ENCODE measurements at places on chromosomes 2 and 18.
A peak's percentile ranks its signal among the peaks of the same experiment; 100 is the strongest.

- DNase-seq = no peak
Measured at GRCh38 chr18:32383050-32383819, 87.4 kb downstream of the GAREM1 start.

GRCh38 chr2:46077522-46078107 lies 219.6 kb upstream of the EPAS1 start:
- no peak for DNase-seq

- no peak for DNase-seq
Measured at GRCh38 chr2:219423652-219424377, 5.6 kb downstream of the DES start.

- DNase-seq = no peak
Measured at GRCh38 chr2:238816291-238816690, 31.6 kb upstream of the TWIST2 start.

GRCh38 chr18:49277395-49278036 lies 182.9 kb downstream of the DYM start:
- DNase-seq = no peak

DNA sequence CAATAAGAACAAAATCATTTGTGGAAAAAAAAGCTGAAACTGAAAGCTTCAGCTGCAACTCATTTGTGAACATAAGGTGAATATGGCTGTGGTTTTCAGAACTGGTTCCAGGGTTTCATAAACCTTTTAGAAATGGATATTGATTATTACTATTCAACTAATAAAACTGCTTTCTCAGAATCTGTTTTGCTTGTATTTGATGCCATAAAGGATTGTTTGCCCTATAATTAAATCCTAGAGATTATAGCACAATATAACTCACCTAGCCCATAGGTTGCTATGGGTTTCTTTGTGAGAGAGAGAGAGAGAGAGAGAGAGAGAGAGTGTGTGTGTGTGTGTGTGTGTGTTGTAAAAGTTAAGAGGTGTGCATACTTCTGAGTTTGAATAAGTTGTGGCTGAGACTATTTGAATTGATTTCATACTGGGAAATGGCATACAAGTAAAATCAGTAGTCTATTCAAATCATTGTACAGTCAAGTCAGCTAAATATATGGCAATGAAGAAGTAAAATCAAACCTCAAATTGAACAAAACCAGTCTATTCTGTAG lies 339.2 kb downstream of the ARHGAP15 start:
- no peak for DNase-seq

GRCh38 chr2:233823731-233824121 lies 30.6 kb downstream of the HJURP start:
- no peak for DNase-seq

DNA sequence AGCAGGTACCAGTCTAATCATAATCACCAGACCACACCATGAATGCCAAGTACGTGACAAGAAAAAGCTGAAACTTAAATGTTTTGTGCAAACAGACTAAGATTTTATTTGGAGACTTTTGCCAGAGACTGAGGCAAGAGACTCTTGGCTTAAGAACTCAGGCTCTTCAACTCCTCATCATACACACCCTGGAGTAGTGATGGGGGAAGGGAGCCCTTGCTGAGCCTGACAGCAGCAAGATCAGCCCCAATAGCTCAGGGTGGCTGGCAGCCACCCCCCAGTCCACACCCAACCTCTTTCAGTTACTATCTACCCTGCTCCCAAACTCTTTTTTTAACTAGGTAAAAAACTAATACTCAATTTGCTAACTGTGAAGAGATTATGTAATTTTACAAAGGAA lies 114.8 kb downstream of the CCBE1 start:
- no peak for DNase-seq

DNA sequence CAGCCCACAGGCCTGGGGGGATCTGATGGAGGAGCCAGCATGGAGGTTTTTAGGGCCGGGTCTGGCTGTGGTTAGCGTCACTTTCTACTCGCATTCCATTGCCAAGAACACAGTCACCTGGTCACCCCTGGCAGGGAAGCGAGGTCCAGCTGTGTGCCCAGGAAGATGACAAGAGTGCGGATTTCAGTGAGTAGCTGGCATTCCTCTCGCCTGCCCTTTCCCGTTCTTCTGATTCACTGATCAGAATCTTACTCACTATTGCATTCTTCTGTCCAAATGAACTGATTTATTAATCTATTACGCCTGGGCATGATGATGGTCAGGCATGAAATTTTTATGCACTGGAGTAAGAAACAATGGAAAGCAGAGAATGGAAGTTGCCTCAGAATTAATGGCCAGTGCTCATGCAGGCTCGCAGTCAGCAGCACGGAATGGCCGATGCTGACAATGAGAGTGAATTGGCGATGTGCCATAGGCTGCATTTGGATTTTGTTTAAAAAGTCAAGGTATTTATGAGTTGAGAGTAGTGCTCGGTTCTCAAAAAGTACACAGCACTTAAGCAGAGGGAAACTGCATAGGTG lies 76.4 kb upstream of the MGAT5 start:
- DNase-seq = no peak

DNA sequence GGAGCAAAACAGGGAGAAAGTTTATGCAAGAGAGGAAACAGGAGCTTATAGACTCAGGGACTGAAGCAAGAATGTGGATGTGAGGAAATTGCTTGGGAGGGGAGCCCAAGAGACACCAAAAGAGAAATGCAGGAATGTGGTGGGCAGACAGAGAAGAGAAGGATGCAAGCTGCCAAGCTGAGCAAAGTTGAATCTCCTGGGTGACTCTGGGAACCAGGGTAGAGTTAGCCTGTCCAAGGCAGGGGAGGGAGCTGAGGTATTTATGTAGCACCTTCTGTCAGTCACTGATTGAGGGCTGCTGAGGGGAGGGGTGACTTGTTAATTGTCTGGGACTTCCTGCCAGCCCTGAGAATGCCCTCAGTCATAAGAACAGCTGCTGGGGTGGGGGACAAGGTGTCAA lies 464.3 kb downstream of the NBAS start:
- no peak for DNase-seq

DNA sequence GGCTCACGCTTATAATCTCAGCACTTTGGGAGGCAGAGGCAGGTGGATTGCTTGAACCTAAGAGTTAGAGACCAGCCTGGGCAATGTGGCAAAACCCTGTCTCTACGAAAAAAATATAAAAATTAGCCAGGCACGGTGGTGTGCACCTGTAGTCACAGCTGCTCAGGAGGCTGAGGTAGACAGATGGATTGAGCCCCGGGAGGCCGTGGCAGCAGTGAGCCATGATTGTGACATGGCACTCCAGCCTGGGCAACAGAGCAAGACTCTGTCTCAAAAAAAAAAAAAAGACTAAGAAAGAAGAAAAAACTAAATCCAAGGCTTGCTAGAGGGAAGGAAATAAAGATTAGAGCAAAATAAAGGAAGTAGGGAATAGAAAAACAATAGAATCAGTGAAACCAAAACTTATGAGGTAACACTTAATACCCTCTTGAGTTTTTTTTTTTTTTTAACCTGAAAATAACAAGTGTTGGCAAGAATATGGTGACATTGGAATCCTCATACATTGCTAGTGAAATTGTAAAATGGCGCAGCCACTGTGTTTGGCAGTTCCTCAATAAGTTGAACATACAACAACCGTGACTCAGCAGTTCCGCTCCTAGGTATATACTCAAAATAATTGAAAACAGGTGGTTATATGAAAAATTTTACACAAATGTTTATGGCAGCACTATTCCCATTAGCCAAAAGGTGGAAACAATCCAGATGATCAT lies 85.2 kb downstream of the EML4 start:
- no peak for DNase-seq

DNA sequence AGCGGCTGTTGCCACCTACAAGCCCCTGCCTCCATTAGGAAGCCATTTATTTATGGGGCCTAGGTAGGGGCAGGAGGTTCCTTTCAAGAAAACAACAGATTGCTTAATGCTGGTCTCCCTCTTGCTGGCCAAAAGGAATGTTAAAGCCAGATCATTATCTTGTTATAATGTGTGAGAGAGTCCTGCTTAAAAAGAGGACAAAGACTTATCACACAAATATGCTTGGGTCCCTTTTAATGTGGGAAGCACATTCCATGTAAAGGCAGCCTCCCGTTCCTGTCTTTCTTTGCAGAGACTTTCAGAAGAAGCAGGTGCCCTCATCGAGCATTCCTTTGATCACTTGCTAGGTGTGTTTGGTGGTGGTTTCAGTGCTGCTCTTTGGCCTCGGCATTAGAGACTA lies 76.4 kb downstream of the AGAP1 start:
- DNase-seq = no peak

DNA sequence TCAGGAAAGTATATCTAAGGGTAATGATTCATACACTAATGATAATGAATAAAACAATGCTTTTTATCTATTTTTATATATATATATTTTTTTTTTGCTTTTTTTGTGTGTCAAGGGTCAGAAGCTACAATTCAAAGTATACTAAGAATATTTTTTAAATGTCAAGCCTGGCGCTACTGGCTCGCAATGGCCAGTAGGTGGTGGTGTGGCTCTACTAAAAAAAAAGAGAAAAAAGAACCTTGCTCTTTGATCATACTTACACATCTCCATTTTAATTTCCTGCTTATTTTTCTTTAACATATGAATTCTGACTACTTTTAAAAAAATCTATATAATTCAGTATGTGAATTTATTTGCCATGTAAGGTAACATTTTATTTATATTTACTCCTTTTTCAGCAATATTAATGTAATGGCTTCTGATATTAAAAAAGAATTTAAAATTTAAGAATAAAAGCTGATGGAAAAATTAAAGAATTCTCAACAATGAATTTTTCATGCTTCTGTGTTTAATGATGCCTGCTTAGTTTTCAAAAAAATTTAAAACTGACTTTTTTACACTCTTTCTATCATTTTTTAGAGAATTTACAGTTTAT lies 232.9 kb downstream of the GULP1 start:
- DNase-seq = peak; percentile 2

- DNase-seq = no peak
Measured at GRCh38 chr2:29455200-29455860, 340.1 kb downstream of the CLIP4 start.

DNA sequence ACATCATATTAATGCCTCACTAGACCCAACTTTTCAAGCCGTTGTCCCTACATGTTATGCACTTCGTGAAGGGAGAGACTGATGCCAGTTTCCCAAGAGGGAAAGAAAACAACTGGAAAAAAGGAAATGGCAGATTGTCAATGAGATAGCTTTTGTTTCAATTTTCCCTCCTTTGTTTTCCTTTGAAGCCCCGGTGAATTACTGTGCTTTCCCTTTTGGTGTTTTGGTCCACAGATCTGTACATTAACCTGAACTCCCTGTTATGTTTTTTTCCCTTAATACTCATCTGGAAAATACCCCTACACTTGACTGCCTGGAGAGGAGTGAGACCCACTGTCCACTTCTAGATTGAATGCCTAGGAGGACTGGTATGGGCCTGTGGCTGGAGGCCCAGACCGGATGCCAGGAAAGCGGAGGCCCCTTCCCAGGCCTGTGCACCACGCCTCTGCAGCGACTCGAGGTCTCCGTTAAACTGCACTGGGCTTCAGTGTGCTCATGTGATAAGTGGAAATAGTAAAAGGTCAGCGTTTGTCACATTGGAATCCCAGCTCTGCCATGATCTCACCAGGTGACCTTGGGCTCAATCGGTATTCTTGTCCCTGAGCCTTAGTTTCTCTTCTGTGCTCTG lies 106.4 kb downstream of the GATA6 start:
- DNase-seq = no peak

DNA sequence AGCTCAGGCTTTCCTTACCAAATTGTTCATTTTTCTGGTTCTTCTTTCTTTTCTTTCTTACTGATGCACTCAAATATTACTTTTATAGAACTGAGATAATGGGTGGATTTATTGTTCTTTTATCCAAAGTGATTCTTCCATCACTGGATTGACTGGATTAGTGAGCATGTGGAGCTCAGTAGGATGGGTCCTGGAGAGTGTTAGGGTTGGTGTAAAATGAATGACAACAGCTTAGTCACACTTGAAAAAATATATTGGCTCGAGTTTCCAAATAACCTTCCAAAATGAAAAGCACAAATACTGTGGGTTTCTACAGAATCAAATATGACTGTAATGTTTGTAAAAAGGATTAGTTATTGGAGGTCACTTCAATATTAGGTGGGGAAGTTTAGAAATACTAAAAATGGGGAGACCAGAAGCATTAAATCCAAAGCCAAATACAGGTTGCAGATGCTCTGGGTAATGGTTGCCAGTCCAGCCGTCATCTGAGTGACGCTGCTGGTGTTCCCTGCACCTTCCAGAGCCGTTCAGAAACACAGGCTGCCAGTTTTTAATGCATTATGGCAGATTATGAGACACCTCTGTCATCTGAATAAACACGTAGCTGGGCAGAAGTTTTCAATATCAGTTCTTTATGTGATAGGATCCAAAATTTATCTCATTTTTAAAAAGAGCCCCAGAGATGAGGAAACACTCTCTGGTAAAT lies 294.8 kb upstream of the NRP2 start:
- DNase-seq = no peak

GRCh38 chr2:7407001-7407400 lies 489.8 kb downstream of the RNF144A start:
- no peak for DNase-seq

GRCh38 chr2:208024091-208024490 lies 1.2 kb downstream of the PLEKHM3 start:
- DNase-seq = no peak

GRCh38 chr18:69035756-69036155 lies 237.9 kb downstream of the CCDC102B start:
- no peak for DNase-seq

- no peak for DNase-seq
Measured at GRCh38 chr2:240968731-240969624, 29.4 kb upstream of the SNED1 start.

Measured in CD4-positive, alpha-beta T cell treated with Interleukin-17A for 4 hours (primary cell).